ENCODE measurements at places on chromosomes 2 and 18.
A peak's percentile ranks its signal among the peaks of the same experiment; 100 is the strongest.

GRCh38 chr2:233982421-233983121 lies 65.4 kb downstream of the TRPM8 start:
- DNase-seq: no peak

GRCh38 chr2:73994178-73994831 lies 9.6 kb downstream of the TET3 start:
- no peak for DNase-seq

DNA sequence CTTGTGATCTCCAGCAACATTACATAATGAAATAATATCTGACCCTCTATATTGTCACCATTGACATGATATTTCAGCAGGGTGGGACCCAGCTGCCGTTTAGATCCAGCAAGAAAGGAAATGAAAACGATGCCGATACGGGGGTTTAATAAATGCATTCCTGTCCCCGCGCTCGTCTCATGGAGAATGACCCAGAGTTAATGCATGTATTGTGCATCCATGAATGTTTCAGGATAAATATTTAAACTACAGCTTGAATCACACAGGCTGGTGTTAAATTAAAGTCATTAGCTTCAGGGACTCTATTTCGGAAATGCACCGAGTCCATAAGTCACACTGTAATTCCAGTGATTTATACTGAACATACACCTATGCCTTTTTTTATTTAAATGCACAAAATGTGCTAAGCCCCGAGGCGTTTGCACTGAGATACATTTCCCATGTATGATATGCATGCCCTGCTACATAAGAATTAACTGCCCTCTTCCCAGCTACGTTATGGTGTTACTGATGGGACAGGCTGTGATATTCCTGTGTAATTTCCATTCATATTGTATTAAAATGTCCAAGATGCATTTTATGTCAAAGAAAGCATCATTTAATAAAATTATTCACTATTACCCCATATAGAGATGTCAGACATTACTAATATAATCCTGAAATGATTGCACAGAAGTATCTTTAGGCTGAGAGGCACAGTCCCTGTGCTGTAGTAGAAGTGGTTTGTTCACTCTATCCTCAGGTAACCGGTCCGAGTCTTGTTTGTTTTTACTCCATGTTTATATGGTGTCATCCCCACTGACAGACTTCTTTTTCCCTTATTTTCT lies 109.3 kb upstream of the ZNF516 start:
- DNase-seq: no peak

GRCh38 chr2:188853307-188853706 lies 120.9 kb upstream of the COL3A1 start:
- DNase-seq: no peak

- no peak for DNase-seq
These were observed 25.8 kb downstream of the SPEG start for GRCh38 chr2:219460424-219460926.

DNA sequence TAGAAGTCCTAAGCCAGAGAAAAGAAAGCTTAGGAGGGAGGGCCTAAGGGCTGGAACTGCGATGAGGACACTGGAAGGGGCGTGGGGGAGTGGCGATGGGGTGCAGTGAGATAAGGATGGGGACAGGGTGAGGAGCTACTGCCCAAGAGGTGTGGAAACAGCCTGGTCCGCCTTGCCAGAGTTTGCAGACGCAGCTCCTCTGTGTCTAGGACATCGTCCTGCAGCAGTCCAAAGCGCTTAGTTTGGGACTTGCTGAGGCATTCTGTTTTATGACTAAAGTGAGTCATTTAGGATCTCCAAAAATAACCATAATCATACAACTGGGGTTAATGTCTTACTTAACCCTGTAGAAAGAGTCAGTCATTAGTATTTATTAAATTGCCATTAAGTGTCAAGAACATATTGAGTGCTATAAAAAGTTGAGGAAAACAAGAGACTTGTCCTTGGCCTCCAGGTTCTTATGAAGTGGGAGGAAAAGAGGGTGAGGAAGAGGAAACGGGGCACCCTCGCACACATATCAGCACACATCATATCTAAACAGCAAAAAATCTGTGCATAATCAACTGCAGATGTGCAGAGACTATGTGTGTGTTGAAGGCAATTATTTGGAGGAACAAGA lies 74.8 kb downstream of the CDK15 start:
- no peak for DNase-seq

GRCh38 chr2:143968860-143969259 lies 551.1 kb downstream of the ZEB2 start:
- DNase-seq: no peak

DNA sequence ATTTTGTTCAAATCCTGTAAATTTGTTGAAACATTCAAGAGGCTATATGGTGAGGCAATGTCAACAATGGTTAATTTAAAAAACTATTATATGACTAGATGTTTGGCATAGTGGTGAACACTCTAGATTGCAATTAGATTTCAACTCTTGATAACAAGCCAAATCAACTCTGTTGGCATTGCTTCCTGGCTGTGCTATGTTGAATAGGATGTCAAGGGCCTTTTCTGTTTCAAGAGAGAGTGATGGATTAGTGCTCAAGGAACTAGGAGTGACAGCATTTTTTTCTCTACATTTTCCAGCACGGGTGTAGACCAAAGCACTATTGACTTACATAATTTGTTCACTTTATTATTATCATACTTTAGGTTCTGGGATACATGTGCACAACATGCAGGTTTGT lies 172.4 kb upstream of the KCNH7 start:
- no peak for DNase-seq

DNA sequence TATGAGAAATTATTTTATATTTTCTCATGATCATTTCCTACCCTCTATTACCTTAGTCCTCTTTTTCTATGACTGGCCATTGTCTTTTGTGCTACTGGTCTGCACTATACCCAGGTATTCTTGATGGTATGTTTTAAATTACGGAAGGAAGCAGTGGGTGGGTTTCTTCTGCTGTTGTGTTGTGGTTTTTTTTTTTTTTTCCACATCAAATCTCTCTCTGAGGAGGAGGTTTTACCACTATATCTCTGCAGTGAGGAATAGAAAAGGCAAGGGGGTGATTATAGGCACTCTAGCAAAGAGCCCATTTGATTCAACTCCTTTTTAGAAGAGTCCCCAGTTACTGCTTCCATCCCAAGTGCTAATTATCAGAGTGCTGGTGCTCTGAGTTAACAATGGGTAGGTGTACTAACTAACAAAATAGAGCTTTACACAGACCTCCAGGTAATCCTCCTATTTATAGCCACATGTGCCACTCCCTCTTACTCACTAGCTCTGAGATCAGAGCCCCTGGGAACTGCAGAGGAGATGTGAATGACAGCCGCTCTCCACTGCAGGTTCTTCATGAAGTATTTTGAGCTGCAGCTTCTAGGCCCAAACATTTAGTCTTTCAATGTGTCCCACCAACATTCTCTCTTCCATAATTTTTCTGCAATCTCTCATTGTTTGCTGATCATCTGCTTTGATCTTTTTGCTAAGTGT lies 301.6 kb upstream of the GULP1 start:
- DNase-seq: no peak

DNA sequence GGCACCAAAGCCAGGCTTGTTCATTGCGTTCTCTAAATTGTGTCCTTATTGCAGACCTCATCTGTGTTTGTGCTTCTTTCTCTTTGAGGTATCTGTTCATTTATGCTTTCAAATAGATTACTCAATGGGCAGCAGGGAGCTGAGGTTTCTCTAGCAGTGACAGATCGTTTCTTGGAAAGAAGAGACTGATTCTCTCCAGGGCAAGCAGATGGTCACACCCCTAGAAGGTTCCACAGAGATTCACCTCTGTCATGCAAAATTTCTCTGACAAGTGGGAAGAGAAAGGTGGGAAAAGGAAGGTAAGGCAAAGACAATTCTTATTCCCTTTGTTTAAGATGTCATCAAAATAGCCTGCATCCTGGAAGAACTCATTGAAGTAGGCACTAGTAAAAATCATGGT lies 14.0 kb downstream of the DLGAP1 start:
- no peak for DNase-seq

DNA sequence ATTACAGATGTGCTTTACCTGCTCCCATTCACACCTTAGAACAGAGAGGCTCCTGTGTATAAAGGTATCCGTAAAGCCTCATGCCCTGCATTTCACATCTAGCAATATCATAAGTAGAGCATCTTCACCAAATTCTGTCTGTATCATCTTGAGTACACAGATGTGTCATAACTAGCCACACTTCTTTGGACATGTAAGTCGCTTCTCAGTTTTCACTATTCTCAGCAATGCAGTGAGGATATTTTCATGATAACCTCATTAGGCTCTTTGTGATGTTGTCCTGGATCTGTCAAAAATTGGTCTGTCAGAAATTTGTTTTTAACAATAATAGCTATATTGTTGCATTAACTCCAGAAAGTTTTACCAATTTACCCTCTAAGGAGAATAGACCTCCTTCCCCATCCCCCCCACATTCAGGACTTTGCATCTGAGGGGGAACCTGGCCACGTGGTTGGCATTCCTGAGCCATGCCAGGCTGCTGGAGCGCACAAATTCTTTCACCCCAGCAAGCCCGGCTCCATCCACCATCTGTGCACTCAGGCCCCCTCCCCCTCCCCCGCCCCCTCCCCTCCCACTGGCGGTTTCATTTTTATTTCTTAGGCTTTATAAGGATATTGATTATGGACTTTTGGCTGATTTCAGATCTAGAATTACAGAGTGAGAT lies 34.1 kb downstream of the AGAP1 start:
- no peak for DNase-seq

DNA sequence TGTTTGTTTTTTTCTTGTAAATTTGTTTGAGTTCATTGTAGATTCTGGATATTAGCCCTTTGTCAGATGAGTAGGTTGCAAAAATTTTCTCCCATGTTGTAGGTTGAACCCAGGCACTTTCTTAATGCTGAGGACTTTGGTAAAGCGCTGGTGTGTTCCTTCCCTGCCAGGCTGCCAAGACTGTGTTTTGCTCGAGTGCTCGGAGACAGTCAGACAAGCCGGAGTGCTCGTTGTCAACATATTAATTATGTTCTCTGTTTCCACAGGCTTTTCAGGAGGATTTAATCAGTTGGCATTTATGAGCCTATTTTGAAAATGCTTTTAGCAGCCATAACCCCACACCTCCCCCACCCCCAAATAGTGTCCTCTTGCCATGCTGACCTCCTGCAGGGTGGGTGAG lies 6.4 kb downstream of the MTCL1 start:
- DNase-seq: no peak

- DNase-seq: peak; percentile 6
These were observed 25.0 kb downstream of the MPPE1 start for GRCh38 chr18:11883153-11883552.

- DNase-seq: no peak
These were observed 265.5 kb downstream of the NAPG start for GRCh38 chr18:10791169-10791831.

DNA sequence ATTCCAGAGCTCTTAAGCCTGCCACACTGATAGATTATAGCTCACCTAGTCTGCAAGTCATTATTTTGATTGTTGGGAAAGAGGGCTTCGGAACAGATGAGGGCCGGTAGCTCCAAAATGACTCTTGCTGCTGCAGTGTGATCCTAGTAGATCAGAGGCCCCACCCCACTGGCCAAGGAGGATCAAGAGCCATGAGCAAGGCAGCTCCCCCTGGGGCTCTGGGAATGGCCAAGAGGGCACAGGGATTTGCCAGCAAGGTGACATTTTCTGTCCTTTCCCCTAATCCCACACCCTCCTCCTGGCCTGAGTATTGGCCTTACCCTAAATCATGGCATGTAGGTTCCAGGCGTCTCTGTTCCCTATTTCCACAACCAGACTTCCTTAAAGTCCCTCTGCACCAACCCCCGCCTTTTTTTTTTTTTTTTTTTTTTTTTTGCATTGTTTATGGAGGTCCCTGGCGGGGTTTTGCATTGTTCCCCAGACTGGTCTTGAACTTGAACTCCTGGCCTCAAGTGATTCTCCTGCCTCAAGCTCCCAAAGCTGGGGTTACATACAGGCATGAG lies 36.5 kb downstream of the EIF4E2 start:
- no peak for DNase-seq

GRCh38 chr2:98730707-98731040 lies 258 bp downstream of the MGAT4A start:
- peak; percentile 70 for DNase-seq

- DNase-seq: no peak
These were observed 62.5 kb downstream of the REEP1 start for GRCh38 chr2:86274918-86275275.

DNA sequence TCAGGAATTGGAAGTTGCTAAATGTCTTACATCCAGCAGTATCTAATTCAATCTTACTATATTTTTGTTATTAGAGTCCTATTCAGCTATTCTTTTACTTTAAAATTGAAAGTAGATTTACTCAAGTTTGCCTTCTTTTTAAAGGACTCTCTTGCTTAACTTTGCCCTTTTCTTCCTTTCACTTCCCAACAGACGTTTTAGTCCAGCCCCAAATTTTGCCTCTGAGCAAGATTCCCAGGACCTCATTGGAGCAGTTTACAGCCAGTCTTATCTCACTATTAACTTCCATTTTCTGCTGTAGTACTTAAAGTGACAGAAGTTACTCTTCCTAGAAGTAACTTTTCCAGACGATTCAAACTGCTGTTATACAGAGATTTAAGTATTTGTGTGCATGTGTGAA lies 1.7 kb upstream of the PRKD3 start:
- DNase-seq: no peak

GRCh38 chr2:10289352-10289751 lies 13.4 kb upstream of the HPCAL1 start:
- no peak for DNase-seq

- DNase-seq: no peak
These were observed 197.7 kb downstream of the ALPK2 start for GRCh38 chr18:58431215-58431614.

GRCh38 chr2:25253153-25253626 lies 84.8 kb upstream of the POMC start:
- no peak for DNase-seq
